ENCODE measurements at places on chromosomes 2 and 18.

- H3K4me3 ChIP-seq, result no peak overlapping the region
- no peaks in the 10 kb centered on the region for H3K4me1 ChIP-seq
- H3K27me3 ChIP-seq, result no peaks in the 10 kb centered on the region
- no peak for DNase-seq
- no peaks in the 10 kb centered on the region for H3K36me3 ChIP-seq
Measured at GRCh38 chr2:178256382-178257042, 62.2 kb downstream of the OSBPL6 start.

- no peaks in the 10 kb centered on the region for H3K27me3 ChIP-seq
- H3K4me1 ChIP-seq, result peaks cover 15% of the 10 kb centered on the region
- peaks cover 18% of the 10 kb centered on the region for H3K36me3 ChIP-seq
- no peak overlapping the region for H3K4me3 ChIP-seq
- peak overlapping the region; percentile 0 for H3K27ac ChIP-seq
Measured at GRCh38 chr2:9594366-9595054, 36.3 kb downstream of the YWHAQ start.

GRCh38 chr18:9719421-9719981 lies 11.4 kb downstream of the RAB31 start:
- H3K27ac ChIP-seq, result no peak overlapping the region
- H3K4me1 ChIP-seq, result no peaks in the 10 kb centered on the region
- H3K36me3 ChIP-seq, result no peaks in the 10 kb centered on the region

- H3K36me3 ChIP-seq, result peaks cover 11% of the 10 kb centered on the region
- H3K27me3 ChIP-seq, result no peaks in the 10 kb centered on the region
- no peak overlapping the region for H3K4me3 ChIP-seq
- DNase-seq, result no peak
- H3K4me1 ChIP-seq, result no peaks in the 10 kb centered on the region
Measured at GRCh38 chr18:31884020-31884419, 58.9 kb downstream of the TRAPPC8 start.

DNA sequence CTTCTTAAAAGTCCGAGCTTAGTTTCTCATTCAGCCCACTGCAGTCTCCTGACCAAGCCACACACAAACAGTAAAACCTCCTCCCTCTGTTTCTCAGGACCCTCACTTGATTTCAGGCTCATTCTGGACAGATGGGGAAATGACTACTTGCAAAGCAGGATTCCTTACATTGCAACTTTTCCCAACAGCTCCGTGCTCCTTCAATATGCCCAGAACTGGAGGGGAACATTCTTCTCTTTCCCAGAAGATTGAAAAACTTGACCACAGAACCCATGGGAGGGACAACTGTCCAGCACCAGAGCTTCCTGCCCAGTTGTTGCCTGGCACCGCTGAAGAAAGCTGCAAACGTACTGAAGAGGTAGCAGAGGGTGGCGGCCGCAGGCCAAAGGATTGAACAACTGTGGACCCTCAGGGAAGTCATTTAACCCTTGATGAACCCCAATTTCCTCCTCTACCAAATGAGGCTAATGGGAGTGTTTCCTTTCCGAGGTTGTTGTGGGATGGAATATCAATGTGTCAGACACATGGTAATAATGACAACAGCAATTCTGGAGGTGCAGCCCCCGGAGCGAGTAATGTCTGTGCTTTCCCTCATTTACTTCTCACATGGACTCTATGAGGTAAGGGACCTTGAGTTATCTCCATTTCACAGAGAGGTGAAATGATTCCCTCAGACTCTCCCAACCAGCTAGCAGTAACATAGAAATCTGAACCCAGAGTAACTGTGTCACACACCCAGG lies 25.0 kb downstream of the BCL11A start:
- H3K27me3 ChIP-seq, result no peaks in the 10 kb centered on the region
- no peaks in the 10 kb centered on the region for H3K36me3 ChIP-seq
- H3K27ac ChIP-seq, result no peak overlapping the region
- H3K4me1 ChIP-seq, result no peaks in the 10 kb centered on the region
- no peak for DNase-seq
- no peak overlapping the region for H3K4me3 ChIP-seq

GRCh38 chr2:46935071-46935470 lies 19.5 kb upstream of the MCFD2 start:
- no peak overlapping the region for H3K4me3 ChIP-seq
- no peak for DNase-seq
- no peak overlapping the region for H3K27ac ChIP-seq
- no peaks in the 10 kb centered on the region for H3K36me3 ChIP-seq
- peaks cover 5% of the 10 kb centered on the region for H3K4me1 ChIP-seq
- no peaks in the 10 kb centered on the region for H3K27me3 ChIP-seq

- no peak overlapping the region for H3K4me3 ChIP-seq
- no peak for DNase-seq
- H3K27ac ChIP-seq, result no peak overlapping the region
- H3K36me3 ChIP-seq, result peaks cover 13% of the 10 kb centered on the region
- no peaks in the 10 kb centered on the region for H3K27me3 ChIP-seq
Measured at GRCh38 chr2:175103191-175103590, 64.8 kb downstream of the ATF2 start.

DNA sequence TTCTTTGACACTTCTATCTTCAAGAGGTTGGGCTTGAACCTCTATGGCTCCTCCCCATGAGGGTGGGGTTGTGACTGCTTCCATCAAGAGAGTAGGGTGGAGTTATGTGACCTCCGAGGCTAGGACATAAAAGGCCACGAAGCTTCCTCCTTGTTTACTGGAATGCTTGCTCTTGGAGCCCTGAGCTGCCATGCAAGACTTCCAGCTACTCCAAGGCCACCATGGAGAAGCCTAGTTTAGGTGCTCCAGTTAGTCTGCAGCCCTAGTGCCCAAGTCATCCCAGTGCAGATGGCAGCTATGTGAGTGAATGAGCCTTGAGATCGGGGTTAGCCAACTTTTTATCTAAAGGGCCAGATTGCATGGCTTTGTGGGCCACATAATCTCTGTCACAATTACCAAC lies 2.4 kb upstream of the MERTK start:
- H3K4me1 ChIP-seq, result no peaks in the 10 kb centered on the region
- no peak overlapping the region for H3K4me3 ChIP-seq
- no peaks in the 10 kb centered on the region for H3K36me3 ChIP-seq
- H3K27ac ChIP-seq, result no peak overlapping the region
- no peak for DNase-seq
- peaks cover 35% of the 10 kb centered on the region for H3K27me3 ChIP-seq

GRCh38 chr2:223863491-223863890 lies 26.1 kb upstream of the AP1S3 start:
- H3K36me3 ChIP-seq, result no peaks in the 10 kb centered on the region
- H3K4me3 ChIP-seq, result no peak overlapping the region
- H3K27me3 ChIP-seq, result peaks cover 2% of the 10 kb centered on the region

DNA sequence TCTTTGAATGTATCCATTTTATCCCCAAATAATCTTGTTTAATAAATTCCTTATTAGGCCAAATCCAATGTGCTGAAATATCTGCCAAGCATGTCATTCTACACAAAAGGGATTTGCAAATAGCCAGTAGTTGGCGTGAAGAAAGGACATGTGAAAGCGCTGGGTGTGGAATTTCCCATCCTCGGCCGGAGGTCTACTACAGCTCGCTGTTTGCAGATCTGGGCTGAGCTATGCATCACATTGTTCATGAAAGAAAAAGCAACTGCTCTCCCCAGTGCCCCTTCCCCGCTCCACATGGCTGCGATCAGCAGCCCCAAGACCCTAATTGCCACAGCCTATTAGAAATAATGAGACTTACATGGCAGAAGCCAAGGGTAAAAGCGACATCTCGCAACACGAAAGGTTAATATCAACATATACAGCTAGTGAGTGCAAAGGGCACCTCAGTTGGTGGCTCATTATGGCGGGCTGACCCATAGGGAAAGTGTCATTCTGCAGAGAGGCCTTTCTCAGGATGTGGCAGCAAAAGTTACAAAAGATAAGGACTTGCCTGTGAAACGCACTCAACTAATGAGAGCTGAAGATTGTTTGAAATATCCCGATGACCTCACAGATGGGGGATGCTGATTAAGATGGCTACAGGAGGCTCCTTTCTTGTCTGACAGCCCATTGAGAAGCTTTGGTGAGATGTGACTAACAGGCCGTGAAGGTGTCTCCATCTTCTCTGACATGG lies 126.9 kb upstream of the CYP1B1 start:
- no peak overlapping the region for H3K27ac ChIP-seq
- H3K4me3 ChIP-seq, result no peak overlapping the region
- no peak for DNase-seq
- no peaks in the 10 kb centered on the region for H3K4me1 ChIP-seq
- H3K36me3 ChIP-seq, result no peaks in the 10 kb centered on the region

- no peaks in the 10 kb centered on the region for H3K36me3 ChIP-seq
- DNase-seq, result peak; percentile 27
- no peaks in the 10 kb centered on the region for H3K27me3 ChIP-seq
- H3K4me3 ChIP-seq, result no peak overlapping the region
Measured at GRCh38 chr2:73823916-73824523, 4.7 kb upstream of the STAMBP start.

DNA sequence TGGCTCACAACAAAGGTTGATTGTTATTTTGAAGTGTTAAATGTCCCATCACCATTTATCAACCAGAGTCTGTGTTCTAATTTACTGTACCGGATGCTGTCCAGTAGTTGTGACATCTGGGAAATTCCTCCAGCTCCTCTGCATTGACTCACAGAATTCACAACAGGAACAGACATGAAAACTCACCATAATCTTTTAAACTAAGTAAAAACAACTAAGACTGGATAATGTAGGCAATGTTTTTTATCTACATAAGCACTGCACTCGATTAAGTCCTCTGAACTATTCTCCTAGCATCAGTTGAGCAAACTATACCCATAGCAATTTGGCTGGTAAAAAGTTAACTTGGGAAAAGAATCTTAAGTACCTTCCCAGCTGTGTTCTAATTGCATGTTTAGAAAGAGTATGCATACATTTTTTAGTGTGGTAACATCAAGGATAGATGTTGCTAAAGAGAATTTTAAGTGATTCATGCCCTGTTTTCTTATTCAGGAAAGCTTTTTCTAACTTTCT lies 42.9 kb upstream of the MYO1B start:
- peaks cover 30% of the 10 kb centered on the region for H3K4me1 ChIP-seq
- peak overlapping the region; percentile 56 for H3K27ac ChIP-seq
- no peak overlapping the region for H3K4me3 ChIP-seq
- no peaks in the 10 kb centered on the region for H3K36me3 ChIP-seq
- no peak for DNase-seq

GRCh38 chr2:240143276-240143675 lies 2.8 kb upstream of the OTOS start:
- DNase-seq, result no peak
- H3K4me1 ChIP-seq, result peaks cover 8% of the 10 kb centered on the region
- H3K4me3 ChIP-seq, result no peak overlapping the region
- no peaks in the 10 kb centered on the region for H3K36me3 ChIP-seq
- peaks cover 36% of the 10 kb centered on the region for H3K27me3 ChIP-seq

DNA sequence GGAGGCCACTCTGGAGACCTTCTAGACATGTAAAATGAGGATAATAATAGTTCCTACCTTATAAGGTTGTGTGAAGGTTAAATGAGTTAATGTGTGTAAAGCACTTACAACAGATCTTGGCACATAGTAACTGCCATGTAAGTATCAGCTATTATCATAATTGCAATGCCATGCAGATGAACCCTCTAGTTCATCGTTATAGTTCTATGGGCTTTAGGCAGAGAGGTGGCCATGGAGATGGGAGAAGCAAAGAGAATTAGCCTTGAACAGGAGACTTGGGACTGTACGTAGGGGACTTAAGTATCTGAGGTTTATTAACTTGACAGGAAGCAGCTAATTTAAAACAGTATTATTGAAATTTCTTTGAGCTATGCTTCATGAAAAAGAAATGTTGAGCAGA lies 151.8 kb downstream of the PIK3C3 start:
- no peak overlapping the region for H3K4me3 ChIP-seq
- no peak overlapping the region for H3K27ac ChIP-seq
- H3K36me3 ChIP-seq, result no peaks in the 10 kb centered on the region
- H3K27me3 ChIP-seq, result no peaks in the 10 kb centered on the region
- no peak for DNase-seq
- H3K4me1 ChIP-seq, result no peaks in the 10 kb centered on the region

- H3K36me3 ChIP-seq, result no peaks in the 10 kb centered on the region
- no peak overlapping the region for H3K27ac ChIP-seq
- no peak for DNase-seq
- peaks cover 17% of the 10 kb centered on the region for H3K4me1 ChIP-seq
- no peaks in the 10 kb centered on the region for H3K27me3 ChIP-seq
- no peak overlapping the region for H3K4me3 ChIP-seq
Measured at GRCh38 chr2:238160206-238161129, 1.7 kb downstream of the ERFE start.

DNA sequence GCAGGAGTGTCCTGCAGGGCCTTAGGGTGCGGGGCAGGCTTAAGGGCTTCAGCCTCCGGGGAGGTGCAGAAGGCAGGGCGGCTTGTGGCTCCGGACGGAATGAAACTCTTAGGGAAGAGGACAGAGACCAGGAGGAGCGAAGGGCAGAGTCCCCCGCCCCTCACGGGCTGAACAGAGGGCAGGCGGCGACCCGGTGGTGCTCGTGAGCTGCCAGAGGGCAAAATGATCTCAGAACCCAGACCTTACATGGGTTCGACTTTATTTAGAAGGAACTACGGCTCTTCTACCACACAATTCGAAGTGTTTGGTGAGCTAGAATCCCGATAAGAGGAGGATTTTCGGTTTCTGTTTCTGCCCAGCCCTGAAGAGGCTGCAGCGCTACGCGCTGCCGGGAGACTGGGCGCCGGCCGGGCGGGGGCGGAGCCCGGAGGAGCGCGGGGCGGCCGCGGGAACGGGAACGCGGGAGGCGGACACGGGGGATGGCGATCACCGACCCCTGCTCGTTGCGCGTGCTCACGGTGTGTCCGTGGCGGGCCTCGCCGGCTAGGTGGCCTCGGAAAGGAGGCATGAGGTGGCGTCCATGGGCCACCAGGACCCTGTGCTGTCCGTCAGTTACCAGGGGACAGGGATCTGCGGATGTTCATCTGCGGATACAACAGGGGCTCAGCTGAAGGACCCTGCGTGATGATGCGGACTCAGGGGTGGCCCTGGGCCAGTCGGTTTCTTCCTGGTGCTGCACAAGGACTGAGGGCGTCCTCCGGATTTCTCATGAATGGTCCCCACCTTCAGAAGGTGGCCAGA lies 4.2 kb upstream of the SP100 start:
- DNase-seq, result peak; percentile 42
- H3K27ac ChIP-seq, result peak overlapping the region; percentile 86
- H3K4me1 ChIP-seq, result peaks cover 3% of the 10 kb centered on the region
- H3K27me3 ChIP-seq, result no peaks in the 10 kb centered on the region
- H3K36me3 ChIP-seq, result no peaks in the 10 kb centered on the region
- H3K4me3 ChIP-seq, result peak overlapping the region; percentile 69

GRCh38 chr2:3535794-3536681 lies 16.7 kb upstream of the ADI1 start:
- H3K4me3 ChIP-seq, result no peak overlapping the region
- no peaks in the 10 kb centered on the region for H3K27me3 ChIP-seq
- no peak for DNase-seq
- H3K36me3 ChIP-seq, result no peaks in the 10 kb centered on the region
- H3K4me1 ChIP-seq, result no peaks in the 10 kb centered on the region

DNA sequence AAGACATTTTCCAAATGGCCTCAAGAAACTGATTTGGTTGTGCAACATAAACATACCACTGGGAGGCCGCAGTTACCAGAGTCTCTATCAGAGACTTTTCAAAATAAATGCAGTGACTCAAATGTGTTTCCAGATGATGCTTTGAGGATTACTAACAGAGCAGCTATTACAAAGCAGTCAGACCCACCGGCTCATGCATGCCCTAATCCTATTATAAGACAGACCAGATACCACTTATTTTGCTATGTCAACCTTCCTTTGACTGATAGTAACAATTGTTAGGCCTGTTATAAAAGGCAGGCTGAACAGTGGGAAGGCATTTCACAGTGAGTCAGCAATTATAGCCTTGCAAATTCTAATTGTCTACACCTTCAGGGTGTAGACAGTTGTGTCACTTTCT lies 217.7 kb downstream of the LRRTM1 start:
- DNase-seq, result no peak
- H3K4me1 ChIP-seq, result no peaks in the 10 kb centered on the region
- no peaks in the 10 kb centered on the region for H3K27me3 ChIP-seq
- H3K27ac ChIP-seq, result no peak overlapping the region
- no peaks in the 10 kb centered on the region for H3K36me3 ChIP-seq
- H3K4me3 ChIP-seq, result no peak overlapping the region

Measured in T-cell (primary cell).